ENCODE measurements at places on chromosomes 5 and 9.

DNA sequence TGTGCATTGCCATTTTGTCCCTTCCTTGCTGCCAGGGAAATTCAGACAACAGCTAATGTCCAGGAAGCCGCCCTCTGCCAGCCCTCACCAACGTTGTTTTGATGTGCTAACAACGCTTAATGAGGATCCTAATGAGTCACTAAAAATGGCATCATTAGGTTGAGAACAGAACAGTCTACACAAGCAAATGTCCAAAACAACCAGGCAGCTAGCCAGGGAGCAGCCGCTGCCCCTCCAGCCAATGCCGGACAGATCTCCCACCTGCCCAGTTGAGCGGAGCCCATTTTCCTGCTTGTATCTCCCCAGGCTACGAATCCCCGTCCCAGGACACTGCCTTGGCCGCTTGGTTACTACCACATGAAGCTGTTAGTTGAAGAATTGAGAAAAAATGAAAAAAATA is 40.4 kb upstream of the UNC5A start:
- no peak for DNase-seq

DNA sequence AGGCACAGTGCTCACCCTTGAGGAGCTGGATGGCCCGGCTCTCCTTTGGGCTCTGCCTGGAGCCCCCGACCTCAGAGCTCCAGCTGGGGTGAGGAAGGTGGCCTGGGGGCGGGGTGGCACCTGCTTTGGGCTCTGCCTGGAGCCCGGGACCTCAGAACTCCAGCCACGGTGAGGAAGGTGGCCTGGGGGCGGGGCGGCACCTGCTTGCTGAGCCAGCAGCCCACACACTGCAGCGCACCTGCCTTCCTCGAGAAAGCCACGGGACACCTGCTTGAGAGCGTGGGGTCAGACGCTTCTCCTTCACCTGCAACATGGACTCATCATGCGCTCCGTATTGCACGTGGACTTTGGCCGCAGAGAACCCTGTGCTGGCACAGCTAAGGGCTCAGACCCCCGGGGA is 51.8 kb downstream of the IRX2 start:
- no peak for DNase-seq

DNA sequence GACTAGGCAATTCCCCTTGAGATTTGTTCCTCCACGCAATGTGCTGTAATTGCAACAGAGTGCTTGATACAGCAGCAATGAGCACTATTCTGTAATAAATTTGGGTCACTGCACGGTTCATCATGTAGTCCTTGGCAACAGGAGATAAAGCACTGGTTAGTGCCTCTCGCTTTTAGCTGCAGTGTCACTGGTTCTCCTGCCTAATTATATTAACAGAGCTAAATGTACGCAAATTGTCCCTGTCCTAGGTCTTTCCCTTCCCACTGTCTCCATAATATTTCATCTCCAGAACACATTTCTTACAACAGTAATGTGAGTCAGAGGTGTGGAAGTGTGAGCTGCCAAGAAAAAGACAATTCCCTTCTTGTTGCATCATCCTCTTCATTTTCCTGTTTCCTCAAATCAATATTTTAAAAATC is 553.1 kb downstream of the ZNF608 start:
- DNase-seq = no peak

- DNase-seq = no peak
Observed at GRCh38 chr5:88682881-88683361, 200.1 kb downstream of the MEF2C start.

DNA sequence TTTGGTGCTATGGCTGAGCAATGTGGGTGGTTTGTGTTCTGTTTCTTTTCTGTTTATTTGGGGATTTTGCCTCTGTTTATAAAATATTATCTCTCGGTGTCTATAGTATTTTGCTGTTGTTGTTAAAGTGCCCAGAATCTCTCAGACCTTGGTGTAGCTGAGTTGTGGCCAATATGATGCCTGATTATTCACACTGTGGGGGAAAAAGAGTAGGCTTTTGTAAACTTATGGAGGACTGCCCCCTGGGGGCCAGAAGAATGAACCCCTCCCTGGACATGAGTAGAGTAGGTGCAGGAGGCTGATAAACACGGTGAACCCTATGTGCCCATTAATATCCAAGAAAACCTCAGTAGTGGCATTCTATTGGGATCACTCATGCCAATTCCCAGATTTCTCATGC is 49.0 kb upstream of the DPYSL3 start:
- no peak for DNase-seq

DNA sequence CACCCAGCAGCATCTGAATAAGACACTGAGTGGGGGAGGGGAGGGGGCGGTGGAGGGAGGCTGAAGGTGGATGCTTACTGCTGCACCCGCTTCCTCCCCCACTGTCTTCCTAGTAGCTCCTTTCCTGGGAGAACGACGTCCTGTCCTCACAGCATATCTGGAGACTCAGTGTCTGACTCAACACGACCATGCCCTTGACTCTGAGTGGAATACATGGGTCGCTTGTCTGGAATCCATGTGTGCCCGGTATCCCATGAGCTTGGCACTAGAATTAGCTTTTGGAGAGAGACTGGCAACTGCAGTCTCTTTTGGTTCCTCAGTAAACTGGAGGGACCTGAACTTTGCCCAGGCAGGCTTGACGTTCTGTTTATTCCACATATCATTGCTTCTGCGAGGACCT is 125.4 kb upstream of the FAM120A start:
- DNase-seq = no peak

GRCh38 chr9:88236511-88237478 is 98.5 kb upstream of the SPATA31C2 start:
- no peak for DNase-seq

DNA sequence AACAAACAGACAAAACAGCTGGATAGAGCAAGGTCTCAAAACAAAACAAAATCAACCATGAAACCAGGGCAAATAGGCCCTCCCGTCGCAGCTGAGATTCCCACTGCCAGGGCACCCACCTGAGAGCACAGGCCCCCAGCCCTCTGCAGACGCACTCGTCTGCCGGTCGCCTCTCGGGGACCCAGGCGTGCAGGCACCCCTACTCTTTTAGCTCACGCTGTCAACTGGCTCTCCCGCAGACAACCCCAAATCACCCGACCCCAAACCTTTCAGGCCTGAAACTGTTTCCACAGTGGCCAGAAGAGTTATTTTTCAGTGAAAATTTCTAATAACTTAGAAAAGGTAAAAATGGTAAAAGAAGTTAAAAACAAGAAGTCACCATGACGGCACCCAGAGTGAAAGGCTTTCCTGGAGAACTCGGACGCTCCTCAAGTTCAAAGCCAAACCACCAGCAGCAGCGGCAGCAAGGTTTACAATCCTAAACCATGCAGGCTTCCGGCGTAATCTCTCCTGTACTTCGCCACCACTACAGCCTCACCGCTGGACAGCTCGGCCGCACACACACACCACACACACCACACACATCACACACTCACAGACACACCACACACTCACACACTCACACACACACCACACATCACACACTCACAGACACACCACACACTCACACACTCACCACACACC is 1.9 kb upstream of the UBE2QL1 start:
- no peak for DNase-seq

DNA sequence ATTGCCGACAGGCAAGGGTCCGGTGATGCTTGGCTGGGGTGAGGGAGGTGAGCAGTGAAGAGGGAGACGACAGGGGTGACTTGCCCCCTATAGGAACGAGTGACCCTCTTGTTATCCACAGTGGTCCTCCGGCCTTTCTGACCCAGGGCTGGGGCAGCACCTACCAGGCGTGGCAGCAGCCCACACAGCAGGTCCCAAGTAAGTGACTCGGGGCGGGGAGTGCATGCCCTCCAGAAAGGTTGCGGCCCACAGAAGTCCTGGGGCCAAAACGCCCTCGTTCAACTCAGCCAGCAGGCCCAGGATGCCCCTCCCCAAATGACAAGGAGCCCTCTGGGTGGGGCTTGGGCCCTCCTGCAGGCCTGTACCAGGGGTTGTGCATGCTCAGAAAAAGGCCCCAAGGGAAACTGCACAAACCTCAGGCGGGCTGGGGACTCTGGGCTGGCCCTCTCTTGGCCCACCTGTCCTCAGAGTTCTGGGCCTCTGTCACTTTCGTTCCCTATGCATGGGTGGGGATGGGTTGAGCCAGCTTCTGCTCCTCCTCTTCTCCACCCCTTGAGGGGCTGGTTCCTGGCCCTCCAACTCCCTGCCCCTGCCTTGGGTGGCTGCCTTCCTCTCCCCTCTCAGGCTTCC is 32.2 kb upstream of the PRDM12 start:
- no peak for DNase-seq

- DNase-seq = no peak
Observed at GRCh38 chr5:11524188-11524587, 380.1 kb downstream of the CTNND2 start.

GRCh38 chr9:36551129-36551528 is 21.6 kb upstream of the MELK start:
- DNase-seq = no peak

GRCh38 chr5:173645890-173646574 is 29.6 kb upstream of the BOD1 start:
- no peak for DNase-seq

- DNase-seq = no peak
Observed at GRCh38 chr5:63963926-63964325, 1.7 kb upstream of the HTR1A start.

DNA sequence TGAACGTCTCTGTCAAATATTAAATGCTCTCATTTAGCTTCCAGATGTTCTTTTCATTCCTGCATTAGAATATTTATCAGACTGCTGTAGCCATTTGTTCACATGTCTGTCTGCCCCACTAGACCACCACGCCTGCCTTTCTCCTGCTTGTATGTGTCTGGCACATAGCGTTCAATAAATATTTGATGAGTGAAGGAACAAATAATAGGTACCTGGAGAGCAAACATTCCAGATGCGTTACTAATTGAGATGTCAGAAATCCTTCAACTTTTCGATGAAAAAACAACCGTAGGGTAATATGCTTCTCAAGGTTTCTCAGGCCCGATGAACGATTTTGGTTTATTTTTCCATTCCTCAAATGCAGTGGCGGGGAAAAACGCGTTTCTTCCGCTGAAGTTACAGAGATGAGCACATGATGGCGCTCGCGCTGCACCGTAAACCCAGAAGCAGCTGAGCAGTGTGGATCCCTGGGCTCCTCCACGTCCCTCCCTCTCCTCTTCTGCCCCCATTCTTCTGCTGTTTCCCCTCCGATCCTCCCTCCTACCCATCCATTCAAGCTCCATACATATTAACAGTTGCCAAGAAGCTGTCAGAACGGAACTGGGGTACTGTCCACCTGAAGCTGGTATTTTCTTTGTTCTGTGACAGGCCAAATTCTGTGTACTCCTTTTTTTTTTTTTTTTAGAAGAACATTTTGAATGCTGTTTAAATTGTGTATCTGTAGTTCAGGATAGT is 245.4 kb downstream of the MPDZ start:
- DNase-seq = no peak

GRCh38 chr5:67248703-67249589 is 52.3 kb upstream of the CD180 start:
- DNase-seq = no peak

DNA sequence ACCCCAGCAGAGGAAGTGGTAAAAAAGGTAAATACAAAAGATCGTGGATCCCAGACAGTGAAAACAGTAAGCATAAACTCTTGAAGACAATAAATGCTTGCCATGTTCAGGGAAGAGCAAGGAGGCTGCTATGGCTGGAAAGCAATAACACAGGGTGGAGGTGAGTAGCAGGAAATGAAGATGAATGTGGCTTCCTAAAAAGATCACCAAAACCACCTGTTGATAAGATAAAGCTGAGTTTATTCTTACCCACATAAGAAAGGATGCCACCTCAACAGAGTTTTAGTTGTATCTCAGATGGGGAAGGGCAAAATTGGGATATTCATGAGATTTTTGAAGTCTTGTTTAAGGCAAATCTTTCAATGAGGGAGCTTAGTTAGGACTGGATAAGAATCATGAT is 273.3 kb downstream of the MSX2 start:
- DNase-seq = no peak

- DNase-seq = no peak
Observed at GRCh38 chr5:179297486-179298180, 47.6 kb downstream of the ADAMTS2 start.

DNA sequence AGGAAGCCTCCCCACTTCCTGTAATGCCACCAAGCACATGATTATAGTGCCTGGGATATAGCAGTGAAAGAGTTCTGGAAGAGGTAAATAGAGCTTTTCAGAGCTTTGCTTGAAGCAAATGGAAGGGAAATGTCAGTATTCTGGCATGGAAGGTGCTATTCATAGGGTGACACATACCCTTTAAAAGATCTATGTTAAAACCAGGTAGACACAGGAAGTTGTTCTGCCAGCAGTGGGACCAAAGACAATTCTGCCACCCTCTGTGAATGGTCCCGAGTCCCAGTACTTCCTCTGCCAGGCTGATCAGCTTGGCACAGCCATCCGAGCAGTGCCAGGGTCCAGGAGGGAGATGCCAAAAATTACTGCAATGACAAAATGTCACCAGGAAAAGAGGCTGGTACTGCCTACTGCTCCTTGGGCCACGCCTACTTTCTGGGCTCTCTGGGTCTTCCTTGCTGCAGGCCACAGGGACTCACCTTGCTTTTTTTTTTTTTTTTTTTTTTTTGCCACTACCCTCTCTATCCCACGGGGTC is 26.7 kb downstream of the GARNL3 start:
- DNase-seq = no peak

DNA sequence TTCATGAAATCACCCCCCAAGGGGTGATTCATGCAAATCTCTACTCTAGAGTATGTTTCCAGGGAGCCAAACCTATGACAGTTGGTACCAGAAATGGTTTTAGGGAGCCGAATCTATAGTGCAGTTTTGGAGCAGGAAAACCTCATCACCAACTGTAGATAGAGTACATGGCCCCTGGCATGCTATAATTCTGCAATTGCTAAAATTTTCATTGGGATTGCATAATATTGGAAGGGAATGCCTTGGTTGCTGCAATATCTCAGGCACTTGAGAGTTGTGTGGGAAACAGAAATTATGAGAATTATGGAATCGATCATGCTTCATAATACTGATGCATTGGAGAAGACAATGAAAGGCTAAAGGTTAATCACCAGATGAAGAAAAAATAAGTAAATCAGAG is 148.2 kb upstream of the PLPPR1 start:
- DNase-seq = no peak

- DNase-seq = no peak
Observed at GRCh38 chr5:97888439-97888838, 705.4 kb upstream of the RIOK2 start.

- DNase-seq = no peak
Observed at GRCh38 chr9:137145731-137146526, 7.0 kb downstream of the GRIN1 start.

- no peak for DNase-seq
Observed at GRCh38 chr9:38707885-38708637, 11.9 kb downstream of the FAM240B start.

DNA sequence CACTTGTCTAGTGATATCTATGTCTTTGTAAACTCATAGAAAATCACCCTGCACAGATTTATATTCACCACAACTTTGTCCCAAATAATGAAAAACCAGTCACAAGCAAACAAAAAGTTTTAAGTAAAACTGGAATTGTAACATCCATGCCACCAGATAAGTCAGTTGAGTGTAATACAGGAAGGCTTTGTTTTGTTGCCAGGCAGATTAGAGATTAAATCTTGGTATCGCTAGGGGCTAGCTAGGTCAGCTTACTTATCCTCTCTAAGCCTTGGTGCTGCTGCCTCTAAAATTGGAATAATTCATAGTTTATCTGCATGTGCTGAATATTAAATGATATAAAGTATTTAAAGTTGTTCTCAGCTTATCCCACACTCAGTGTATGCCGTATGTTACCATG is 1062.5 kb downstream of the CDH9 start:
- DNase-seq = no peak

GRCh38 chr5:167472566-167473108 is 818.8 kb upstream of the WWC1 start:
- no peak for DNase-seq

All from activated T-cell treated with anti-CD3 and anti-CD28 coated beads, Interleukin-2, amount 50 U/mL, for 1 hour (primary cell).